HCEC 1CT (cell line): ENCODE measurements at places on chromosomes 4 and X.

- no peak for DNase-seq
Observed at GRCh38 chr4:136873555-136873954, 658.7 kb downstream of the PCDH18 start.

GRCh38 chrX:44291468-44292092 lies 51.9 kb downstream of the EFHC2 start:
- DNase-seq = no peak

- DNase-seq = peak; percentile 13
Observed at GRCh38 chr4:20028645-20029044, 223.1 kb upstream of the SLIT2 start.

- peak; percentile 2 for DNase-seq
Observed at GRCh38 chrX:71604141-71604540, 14.2 kb downstream of the CXCR3 start.

DNA sequence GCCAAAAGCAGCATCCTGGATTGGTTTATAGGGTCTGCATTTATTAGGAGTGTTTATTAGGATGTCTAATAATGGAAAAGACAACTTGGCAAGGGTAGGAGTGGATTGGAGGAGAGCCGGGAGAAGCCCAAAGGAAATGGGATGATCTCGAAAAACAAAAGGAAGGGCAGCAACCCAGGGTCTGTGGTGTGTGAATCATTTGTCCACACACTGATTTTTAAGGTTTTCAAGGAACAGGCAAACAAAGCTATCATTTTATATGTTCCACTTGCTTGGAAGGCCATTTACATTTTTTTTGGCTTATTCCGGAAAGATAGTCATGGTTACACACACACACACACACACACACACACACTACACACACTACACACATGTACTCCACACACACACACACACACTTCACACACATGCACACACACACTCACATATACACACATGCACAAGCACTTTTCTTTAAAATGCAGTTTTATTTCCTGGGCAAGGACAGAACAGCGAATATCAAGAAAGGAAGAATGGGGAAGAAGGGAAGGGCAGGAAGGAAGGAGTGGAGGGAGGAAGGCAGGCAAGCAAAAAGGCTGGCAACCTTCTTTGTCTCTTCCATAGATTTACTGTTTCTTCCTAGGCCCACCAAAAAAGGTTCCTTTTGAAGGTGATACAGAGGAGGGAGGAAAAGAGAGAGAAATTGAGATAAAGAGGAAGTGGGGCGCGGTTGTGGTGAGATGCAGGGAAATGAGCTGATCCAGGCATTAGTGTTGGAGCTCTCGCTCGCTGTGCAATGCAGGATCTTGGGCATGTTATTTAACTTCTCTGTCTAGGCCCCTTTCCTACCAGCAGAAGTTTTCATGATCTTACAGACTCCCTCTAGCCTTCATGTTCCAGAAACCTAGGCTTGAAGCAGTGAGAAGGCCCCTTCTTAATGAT lies 88.6 kb upstream of the MAML3 start:
- DNase-seq = no peak

- no peak for DNase-seq
Observed at GRCh38 chr4:177492022-177492421, 49.8 kb upstream of the AGA start.

- DNase-seq = peak; percentile 81
Observed at GRCh38 chrX:154541896-154542722, 4.5 kb downstream of the G6PD start.

- DNase-seq = peak; percentile 58
Observed at GRCh38 chrX:101415180-101416145, 7.4 kb downstream of the HNRNPH2 start.

DNA sequence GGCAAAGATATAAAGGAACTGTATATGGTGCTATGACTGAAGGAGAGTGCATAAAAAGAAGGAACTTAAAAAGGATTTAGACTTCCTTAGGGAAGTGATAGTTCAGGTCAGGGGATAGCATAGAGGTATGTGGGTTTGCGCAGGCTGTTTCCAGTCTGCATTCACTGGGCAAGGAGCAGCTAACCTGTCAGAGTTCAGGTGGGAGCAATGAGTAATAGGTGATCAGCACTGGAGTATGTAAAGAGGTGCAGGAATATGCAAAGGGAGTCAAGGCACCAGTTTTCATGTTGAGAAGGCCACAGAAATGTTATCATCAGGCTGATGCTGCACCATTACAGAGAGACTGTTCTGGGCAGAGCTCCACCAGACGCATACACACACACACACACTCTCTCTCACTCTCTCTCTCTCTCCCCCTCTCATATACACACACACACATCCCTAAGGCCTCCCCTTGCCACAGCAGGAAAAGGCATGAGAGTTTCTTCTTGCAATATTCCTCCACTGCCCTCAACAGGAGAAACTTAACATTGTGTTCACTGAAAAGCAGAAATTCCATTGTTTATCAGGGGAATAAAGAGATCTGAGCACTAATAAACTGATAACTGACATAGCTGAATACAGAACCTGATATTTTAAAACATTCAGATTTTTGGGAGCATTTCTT lies 256.4 kb upstream of the GRID2 start:
- DNase-seq = peak; percentile 38

- no peak for DNase-seq
Observed at GRCh38 chr4:89290727-89291516, 16.7 kb downstream of the GPRIN3 start.

DNA sequence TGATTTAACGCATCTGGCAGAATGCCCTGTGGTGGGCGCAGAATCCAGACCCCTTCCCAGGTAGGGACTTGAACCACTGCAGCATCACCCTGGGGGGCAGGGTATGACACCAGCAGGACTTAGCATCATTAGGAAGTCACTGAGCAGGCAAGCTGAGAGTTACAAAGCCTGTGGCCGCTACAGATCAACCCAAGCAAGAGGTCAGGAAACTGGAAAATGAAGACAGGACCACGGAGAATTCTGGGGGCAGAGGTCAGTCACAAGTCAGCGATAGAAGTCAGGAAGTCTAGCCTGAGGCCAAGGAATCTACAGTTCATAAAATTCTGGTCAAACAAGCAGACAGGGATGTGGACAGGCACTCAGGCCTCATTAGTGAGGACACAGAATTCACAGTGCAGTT lies 108.4 kb downstream of the CHIC2 start:
- DNase-seq = no peak

DNA sequence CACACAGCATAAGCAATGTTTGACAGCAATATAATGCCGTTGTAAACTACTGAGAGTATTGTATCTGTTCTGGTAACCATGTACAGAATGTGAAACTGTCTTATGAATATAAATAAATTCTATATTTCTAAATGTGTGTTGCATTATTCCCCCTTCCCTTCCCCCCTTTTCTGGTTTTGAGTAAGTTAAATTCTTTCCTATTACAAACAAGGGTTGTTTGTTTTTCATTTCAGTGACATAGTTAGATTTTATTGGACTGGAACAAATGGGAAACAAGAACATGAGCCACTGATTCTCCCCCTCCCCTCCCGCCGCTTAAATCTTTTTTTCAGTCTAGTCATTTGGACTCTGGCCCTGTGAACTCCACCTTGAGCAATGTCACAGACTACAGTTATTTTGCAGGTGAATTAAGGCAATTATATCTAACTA lies 69.8 kb downstream of the GPAT3 start:
- no peak for DNase-seq

DNA sequence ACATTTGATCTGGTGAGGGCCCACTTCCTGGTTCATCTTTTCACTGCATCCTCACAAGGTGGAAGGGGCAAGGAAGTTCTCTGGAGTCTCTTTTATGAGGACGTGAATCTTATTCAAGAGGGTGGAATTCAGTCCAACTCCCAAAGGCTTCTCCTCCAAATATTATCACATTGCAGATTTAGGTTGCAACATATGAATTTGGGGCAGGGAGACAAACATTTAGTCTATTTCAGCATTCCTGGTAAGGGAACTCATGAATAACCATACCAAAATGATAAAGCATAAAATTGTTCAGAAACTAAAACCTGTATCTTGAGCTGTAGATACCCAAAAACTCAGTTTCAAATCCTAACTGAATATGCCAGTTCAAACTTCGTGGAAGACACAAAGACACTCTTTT lies 246.8 kb downstream of the QDPR start:
- no peak for DNase-seq

DNA sequence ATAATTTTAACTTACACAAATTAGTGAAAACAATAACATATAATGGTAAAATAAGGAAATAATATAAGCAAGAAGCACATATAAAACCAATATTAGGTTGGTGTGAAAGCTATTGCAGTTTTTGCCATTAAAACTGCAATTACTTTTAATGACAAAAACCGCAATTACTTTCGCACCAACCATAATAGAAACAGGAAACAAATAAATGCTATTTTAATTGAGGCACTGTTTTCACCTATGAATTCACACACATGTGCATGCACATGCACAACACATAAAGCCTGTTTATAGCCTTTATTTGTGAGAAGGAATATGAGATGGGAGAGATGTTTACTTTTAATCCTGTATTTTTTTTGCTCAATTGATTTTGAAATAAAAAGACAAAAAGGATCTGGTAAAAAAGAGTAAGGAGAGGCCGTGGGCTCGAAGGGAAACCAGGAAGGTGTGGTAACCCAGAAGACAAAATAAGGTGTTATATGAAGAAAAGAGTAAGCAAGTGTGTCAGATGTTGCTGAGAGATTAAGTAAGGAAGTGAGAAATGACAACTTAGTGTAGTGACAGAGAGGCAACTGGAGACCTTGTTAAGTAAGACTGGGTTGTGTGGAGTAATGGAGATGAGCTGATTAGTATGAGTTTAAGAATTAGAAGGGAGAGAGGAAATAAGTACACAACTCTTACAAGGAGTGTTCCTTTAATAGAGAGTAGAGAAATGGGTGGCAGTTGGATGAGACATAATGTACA lies 69.0 kb downstream of the KLHL13 start:
- DNase-seq = no peak

GRCh38 chr4:38663090-38663800 lies 754 bp upstream of the KLF3 start:
- DNase-seq = no peak

- peak; percentile 17 for DNase-seq
Observed at GRCh38 chr4:48642421-48643374, 137.4 kb downstream of the FRYL start.

DNA sequence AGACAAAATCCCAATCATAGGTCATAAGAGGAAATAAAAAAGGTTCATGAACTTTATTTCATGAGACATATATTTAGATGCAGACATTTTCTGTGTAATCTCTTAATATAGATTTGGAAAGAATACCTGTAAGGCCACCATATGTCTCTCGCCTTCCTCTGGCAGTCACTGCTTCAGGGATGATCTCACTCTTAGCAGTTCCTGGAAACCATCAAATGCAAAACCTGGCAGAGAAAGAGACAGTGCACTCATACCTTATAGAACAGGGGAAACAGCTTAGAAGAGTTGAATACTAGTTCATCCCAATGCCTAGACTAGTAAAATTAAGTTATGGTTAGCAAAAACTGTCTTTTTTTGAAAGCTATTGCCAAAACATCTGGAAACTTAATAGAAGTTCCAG lies 243.3 kb downstream of the GASK1B start:
- DNase-seq = no peak

DNA sequence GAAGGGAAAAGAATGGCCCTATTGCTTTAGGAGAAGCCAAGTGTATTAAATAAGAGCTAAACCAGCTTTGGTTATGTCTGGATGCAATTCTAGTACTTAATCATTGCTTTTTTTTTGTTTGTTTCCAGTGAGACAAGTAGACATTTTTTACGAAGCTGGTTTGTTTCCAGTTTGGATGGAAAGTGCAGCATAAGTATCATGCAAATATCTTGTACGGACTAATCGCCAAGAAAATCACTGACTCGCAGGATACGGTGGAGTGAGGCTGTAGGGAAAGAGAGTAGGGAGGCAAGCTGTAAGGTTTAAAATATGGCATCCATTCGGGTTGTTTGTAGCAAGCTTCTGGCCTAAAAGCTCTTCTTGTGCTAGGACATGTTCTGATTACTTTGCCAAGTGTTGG lies 64.8 kb downstream of the HPGD start:
- DNase-seq = no peak

DNA sequence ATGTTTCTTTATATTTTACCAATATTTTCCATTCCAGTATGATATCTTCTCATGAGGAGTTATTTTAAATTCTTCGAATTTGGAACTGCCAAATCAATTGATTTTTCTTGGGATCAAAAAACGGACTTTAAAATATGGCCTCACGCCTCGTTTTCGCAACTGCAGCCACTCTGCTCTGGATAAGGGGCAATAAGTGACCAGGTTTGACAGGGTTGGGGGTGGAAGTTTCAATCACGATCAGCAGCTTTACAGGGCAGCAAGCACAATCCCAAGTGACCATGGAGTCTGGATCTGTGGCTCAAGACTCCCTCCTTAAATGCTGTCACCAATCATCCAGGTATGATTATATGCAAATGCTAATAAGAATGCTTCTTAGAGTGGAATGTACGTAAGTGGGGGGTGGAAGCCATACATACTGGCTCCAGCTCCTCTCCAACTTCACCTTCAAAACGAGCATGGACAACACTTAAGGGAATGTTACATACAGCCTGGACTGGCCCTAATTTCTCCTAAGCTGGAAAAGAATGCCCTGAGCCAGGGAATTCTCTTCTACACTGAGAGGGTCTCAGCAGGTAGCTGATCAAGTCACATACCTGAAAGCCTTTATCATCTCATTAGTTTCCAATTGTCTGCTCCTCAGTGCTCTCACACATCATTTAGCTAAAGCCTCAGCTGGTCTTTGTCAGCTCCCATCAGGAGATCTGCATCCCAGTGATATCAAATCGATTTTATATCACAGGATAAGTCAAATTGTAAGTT lies 176.9 kb upstream of the DCAF8L1 start:
- DNase-seq = no peak

- DNase-seq = no peak
Observed at GRCh38 chrX:16199343-16199742, 32.1 kb downstream of the MAGEB17 start.

DNA sequence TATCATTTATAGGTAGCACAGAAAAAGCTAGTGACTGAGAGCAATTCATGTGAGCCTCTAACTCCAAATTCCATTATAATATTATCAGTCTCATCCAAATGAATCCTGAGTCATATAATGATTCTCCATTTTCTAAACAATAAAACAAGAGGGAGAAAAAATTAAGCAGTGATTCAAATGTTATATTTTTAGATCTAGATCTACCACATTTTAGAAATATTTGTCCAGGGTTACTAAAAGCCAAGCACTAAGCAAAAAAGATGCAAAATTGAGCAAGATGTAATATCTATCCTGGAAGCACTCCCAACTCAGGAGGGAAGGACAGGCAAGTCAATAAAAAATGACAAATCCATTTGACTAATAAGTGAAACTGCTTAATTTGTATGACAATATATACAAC lies 172.8 kb downstream of the FBXW7 start:
- DNase-seq = peak; percentile 69

DNA sequence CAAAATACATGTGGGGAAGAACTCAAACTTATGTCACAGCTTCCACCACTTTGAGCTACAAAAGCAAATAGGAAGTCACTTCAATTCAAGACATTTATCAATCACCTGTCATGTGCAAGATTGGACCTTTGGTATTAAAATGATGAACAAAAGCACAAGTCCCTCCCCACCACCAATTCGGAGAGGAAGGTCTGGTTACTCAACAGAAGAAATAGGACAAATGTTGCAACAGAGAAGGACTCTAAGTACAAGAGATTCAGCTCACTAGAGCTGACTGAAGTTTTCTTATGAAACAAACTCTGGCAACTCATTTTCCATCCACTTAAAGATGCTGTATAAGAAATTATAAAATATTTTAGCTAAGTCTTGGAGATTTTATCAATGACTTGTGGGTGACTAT lies 16.0 kb upstream of the MMRN1 start:
- no peak for DNase-seq

- DNase-seq = no peak
Observed at GRCh38 chr4:151198748-151199147, 78.2 kb upstream of the PRSS48 start.
